ENCODE measurements at places on chromosomes 16 and 17.

DNA sequence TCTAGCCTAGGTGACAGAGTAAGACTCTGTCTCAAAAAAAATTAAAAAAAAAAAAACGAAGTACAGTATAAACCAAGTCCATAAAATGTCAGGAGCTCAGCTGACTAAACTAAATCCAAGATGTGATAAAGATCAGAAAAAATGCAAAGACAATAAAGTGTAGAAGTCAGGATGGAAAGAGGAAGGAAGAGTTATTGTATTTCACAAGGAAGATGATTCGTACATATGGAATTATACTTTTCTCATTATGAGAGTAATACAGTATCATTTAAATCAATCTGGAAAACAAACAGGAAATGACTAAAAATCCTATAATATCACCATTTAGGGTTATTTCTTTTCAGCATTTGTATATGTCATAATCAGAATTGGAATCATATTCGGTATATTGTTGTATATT is 11.4 kb upstream of the APOH start:
- no peak for DNase-seq

- DNase-seq, result peak; percentile 52
Observed at GRCh38 chr17:36503456-36504155, 17.1 kb downstream of the ZNHIT3 start.

- no peak for DNase-seq
Observed at GRCh38 chr17:68924793-68925720, 30.1 kb downstream of the ABCA8 start.

GRCh38 chr17:7703584-7704479 is 1.2 kb upstream of the EFNB3 start:
- no peak for DNase-seq

DNA sequence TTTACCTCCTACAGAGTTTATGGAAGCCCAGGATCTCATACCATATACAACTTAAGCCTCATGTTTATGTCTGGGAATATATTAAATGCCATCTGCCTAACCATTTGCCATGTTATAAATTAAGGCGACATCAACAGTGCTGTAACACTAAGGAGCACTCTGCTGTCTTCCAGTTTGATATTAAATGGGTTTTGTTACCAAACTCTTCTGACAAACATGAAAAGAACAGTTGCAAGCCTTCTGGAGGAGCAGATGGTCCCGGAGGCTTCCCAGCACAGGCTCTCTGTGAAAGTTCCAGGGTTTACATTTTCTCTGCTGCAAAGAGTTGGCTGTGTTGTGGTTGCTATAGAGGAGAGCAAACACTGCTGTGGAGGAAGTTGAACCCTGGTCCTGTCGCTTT is 545.3 kb upstream of the SALL1 start:
- DNase-seq, result no peak
